ENCODE measurements at places on chromosomes 16 and 17.

DNA sequence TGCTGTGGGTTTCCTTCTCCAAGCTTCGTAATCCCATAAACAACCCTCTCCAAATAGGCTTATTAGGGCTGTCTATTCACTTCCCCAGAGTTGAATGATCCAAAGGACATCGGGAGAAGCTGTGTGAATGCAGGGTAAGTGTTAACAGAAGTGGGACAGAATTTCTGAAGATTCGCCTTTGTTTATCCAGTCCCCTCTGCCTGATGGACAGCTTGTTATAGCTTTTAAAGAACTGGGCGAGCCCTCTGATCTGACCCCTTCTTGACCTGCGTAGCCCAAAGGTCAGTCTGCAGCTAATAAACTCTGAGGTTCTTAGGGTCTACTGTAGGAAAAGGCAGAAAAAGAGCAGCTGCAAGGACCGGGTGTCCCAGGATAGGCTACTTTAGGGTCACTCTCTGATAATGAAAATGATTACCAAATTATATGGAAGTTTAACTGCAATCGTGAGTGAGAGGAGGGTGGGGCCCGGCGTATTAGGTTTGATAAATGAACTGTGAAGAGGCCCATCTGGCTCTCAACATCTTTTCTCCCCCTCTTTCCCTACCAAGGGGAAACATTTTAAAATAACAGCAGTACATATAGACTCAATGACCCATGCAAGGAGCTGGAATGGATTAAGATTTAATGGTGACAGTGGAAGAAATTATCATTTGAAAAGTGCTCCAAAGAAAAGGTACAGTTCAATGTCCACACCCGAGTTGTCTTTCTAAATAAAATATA, 233.4 kb downstream of the FTO start:
- DNase-seq, result no peak

GRCh38 chr16:81486540-81487061, 42.0 kb downstream of the CMIP start:
- DNase-seq, result no peak

DNA sequence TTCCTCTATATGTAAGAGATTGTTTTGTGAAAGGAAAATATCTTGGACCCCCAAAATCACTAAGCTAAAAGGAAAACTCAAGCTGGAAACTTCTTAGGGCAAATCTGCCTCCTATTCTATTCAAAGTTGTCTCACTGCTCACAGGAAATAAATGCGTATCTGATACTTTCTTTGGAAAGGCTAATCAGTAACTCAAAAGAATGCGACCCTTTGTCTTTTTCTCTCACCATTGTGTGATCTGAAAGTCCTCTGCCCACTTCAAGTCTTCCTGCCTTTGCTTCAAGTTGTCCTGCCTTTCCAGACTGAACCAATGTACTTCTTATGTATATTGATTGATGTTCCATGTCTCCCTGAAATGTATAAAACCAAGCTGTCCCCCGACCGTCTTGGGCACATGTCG, 157.3 kb downstream of the KIF2B start:
- DNase-seq, result no peak

GRCh38 chr17:76734080-76734840, 2.9 kb downstream of the SRSF2 start:
- DNase-seq, result no peak

- no peak for DNase-seq
Measured at GRCh38 chr17:78873519-78874340, 29.3 kb downstream of the CEP295NL start.

- peak; percentile 56 for DNase-seq
Measured at GRCh38 chr17:77404812-77405581, 264.2 kb downstream of the SEC14L1 start.

DNA sequence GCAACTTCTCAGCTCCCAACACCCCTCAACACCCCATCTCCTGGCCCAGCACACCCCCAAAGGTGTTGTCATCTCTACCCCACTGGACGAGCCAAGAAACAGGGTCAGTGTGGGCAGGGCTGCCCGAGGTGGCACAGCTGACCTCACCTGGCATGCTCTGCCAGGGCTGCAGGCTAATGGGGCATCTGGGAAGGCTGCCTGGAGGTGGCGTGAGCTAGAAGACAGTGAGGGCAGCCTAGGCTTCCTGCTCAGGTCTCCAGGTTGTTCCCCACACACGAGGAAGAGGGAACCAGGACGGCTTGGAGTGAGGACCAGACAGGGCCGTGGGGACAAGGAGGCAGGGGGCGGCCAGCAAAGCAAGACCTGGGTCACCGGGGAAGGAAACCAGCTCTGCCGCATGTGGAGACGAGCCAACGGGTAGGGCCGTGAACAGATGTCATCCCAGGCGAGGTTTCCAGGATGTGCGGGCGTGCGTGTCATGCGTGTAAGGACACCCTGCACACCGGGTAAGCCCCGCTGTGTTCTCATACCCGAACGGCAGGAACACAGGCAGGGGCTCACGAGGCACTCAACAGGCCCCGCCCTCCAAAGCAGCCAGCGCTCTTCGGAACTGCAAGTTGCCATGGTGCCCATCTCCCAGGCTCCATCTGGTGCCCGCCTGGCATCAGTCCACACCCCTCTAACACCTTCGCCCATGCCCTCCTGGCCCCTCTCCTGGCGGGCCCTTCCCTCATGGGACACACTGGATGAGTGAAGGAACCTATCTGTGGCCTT, 29.6 kb upstream of the PVALEF start:
- no peak for DNase-seq

DNA sequence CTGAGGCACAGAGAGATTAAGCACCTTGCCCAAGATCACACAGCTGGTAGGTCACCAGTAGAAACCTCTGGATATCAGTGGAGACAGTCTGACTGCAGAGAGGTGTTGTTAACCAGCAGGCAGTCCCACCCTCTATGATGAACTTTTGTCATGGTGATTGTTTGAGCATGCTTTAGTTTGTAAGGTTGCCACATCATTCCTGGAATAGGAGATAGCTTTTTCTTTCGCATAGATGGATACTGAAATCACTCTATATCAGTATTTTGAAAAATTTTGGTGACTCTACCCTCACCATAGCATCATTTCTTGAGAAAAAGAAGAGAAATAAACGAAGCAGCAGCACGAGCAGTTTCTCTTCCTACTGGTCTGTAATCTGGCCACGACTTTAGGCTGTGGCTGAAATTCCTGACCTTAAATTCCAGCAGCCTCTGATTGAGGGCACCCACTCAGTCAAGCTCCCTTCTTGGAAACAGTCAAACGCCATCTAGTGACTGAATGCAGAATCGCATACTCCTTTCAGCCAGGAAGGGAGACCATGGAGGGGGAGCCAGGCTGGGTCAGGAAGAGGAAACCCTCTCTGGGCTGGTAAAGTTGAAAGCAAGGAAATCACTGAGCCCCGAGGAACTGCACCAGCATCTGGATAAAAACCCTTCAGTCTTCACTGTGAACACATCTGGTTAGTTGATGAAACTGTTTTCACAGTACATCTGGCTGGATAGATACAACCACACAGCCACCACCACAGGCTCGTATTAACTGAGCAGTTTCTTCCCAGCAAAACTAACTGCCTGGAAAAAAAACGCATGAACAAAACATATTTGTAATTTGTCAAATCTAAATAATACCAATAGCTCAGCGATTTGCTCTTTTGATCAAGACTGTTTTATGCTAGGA, 108.5 kb upstream of the XYLT1 start:
- DNase-seq, result peak; percentile 44

GRCh38 chr17:56441308-56441707, 152.2 kb upstream of the NOG start:
- DNase-seq, result no peak

- DNase-seq, result no peak
Measured at GRCh38 chr17:65290616-65291015, 153.4 kb downstream of the RGS9 start.

DNA sequence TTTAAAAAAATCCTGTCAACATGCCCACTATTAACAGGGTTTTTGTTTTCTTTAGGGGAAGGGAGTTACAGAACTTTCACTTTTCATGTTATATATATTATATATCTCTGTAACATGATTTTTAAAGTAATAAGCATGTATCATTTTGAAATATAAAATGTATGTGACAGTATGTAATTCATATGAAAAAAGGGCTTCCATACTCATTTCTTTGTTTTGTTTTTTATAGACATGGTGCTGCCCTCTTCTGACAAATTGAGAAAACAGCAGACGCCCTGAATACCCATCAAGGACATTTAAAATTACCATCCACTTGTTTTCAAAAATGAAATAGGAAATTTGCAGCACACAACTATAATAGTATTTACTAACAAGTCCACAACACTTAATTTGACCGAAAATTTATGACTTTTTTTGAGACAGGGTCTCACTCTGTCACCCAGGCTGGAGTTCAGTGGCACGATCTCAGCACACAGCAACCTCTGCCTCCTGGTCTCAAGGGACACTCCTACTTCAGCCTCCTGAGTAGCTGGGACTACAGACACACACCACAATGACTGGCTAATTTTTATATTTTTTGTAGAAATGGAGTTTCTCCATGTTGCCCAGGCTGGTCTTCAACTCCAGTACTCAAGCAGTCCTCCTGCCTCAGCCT, 30.4 kb downstream of the CFDP1 start:
- DNase-seq, result no peak

- DNase-seq, result no peak
Measured at GRCh38 chr17:50067996-50068395, 12.1 kb downstream of the ITGA3 start.

GRCh38 chr17:57909551-57909950, 45.7 kb downstream of the CUEDC1 start:
- no peak for DNase-seq

DNA sequence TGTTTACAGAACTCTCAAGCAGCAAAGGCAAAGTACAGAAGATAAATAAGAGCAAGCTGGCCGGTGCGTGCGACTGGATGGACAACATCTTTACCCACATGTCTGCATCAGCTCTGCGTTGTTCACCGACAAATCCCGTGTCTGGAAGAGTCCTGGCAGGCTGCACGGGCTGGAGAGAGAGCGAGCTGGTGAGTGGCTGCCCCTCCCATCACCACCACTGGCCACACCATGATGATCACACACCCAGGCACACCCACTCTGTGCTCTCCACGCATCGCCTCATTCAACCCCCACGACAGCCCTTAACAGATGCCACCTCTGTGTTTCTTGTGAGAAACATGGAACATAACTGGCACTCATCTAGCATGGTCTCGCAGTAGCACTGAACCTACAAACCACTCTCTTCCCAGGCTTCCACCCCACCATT, 59.2 kb downstream of the ANKRD11 start:
- DNase-seq, result no peak

DNA sequence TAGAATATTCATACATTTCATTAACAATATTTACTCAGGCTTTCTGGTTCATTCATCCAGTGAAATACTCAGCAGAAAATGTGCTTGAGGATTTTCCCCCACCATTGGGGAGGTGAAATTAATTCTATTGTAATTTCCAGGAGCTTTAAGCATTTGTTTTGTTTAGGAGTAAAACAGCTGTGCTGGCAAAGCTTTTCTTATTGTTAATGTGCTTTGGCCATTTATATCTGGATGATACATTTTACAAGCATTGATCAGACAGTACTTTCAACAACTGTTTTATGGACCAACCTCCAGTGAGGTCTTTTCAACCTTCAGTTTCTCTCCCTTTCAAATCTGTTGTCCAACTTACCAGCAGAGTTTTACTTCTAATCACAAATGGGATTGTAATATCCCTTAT, 672.4 kb downstream of the CDH11 start:
- DNase-seq, result no peak

DNA sequence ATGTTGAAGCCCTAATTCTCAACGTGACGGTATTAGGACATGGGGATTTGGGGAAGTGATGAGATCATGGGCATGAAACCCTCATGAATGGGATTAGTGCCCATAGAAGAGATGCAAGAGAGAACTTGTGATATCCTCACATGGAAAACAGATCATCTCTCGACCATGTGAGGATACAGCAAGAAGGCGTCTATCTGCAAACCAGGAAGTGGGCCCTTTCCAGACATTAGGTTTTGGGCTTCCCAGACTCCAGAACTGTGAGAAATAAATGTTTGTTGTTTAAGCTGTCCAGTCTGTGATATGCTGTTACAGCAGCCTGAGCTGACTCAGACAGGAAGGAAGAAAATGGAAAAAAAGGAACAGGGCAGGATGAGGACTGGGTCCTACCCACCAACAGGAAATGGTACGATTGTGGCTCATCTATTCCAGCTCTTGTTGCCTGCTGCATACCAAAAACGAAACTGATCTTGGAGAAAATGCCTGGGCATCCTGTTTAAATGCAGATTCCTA, 21.9 kb upstream of the SSTR2 start:
- DNase-seq, result no peak

DNA sequence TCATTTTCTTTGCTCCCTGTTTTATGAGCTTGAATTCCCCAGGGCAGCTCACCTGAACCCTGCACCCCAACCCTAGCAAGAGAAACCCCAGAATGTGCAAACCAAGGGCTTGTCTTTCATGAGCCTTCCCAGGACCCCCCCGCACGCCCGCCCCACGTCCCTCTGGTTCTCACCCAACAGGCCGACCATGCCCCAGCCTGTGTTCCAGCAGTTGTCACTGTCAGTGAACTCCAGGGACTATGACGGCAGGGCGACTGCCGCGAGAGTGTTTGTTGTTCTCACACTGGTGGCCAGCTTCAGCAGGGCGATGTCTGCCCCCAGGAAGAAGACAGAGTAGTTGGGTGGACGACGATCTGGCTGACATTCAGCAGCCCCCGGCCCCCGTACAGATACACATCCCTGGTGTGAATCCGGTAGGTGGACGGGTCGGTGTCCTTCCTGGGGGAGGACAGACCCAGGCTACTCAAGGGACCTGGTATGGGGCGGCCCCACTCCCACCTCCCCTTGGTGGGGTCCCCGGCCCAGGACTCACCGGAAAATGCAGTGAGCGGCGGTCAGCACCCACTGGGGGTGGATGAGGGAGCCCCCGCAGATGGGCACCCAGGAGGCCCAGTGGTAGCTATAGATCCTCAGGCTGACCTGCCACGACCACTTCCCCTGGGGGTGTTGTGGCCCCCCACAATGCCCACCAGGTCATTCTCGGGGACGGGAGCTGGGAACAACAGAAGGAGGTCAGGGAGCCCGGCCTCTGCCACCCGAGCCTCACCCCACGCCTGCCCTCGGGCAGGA, 20.1 kb downstream of the TPSD1 start:
- no peak for DNase-seq

DNA sequence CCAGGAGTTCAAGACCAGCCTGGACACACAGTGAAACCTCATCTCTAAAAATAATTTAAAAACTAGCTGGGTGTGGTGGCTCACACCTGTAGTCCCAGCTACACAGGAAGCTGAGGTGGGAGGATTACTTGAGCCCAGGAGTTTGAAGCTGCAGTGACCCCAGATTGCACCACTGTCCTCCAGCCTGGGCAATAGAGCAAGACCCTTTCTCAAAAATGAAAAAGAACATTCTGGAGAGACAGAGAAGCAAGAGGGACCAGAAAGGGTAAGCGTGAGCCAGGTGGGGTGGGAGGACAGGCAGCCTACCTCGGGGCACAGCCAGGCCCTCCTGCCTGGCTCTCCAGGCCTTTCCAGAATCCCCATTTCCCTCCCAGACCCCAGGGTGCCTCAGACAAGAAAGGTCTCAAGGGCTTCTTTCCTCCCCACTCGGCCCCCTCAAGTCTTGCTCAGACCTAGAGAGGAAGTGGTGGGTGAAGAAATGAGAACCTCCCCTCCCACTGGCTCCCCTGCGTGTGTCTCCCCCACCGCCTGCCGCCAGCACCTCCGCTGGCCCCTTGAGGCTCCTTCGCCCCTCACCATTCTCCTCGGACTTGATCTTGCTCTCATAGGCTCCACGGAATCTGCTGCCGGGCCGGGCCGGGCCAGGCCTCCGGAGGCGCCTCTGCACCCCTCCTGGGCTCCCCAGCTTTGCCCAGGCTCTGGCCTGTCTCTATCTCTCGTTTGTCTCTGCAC, 503 bp downstream of the C16orf54 start:
- peak; percentile 86 for DNase-seq

Measured in stimulated activated effector memory CD8-positive, alpha-beta T cell treated with anti-CD3 and anti-CD28 coated beads, Interleukin-12 subunit alpha, Interleukin-12 subunit beta, amount 100 ng/mL, for 72 hours (primary cell).